ENCODE measurements at places on chromosomes 4 and X.

GRCh38 chrX:129629837-129630236 lies 24.9 kb downstream of the APLN start:
- DNase-seq = no peak

DNA sequence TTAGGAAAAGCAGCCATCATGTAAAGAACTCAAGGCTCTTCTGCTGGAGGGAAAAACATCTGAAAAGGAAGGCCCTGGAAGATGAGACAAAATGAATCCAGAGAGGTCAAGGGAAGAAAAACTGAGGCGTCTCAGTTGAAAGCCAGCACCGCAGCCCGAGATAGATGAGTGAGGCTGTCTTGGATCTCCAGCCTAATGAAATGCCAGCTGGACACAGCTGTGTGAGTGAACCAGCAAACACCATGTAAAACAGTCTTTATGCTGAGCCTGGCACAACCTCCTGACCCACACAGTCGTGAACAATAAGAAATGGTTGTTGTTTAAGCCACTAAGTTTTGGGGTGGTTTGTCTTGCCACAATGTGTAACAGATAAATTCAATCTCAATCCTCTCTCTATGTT lies 48.6 kb upstream of the RASL11B start:
- no peak for DNase-seq

- no peak for DNase-seq
These were observed 106.6 kb downstream of the RASL11B start for GRCh38 chr4:52968691-52969090.

- DNase-seq = no peak
These were observed 38.4 kb downstream of the PSAPL1 start for GRCh38 chr4:7396186-7396910.

GRCh38 chr4:140078366-140078765 lies 75.6 kb downstream of the MAML3 start:
- DNase-seq = no peak

GRCh38 chr4:174255786-174256185 lies 27.7 kb downstream of the FBXO8 start:
- DNase-seq = no peak

DNA sequence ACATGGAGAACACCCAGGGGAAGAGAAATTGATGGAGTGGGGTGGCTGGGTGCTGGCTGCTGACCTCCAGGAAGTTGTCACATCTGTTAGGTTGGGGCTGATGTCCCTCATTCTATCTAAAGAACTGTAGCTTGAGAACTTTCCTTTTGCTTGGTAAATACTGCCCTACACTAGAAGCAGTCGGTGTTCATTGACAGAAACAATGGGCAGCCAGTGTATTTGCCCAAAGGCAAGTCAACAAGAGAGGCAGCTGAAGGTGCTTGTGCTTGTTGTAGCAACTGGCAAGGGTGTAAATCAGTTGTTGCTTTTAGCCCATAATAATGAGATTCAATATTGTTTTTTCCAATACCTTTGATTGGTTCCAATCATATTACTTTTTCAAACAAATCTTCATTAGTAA lies 956 bp downstream of the TMEM154 start:
- peak; percentile 24 for DNase-seq

DNA sequence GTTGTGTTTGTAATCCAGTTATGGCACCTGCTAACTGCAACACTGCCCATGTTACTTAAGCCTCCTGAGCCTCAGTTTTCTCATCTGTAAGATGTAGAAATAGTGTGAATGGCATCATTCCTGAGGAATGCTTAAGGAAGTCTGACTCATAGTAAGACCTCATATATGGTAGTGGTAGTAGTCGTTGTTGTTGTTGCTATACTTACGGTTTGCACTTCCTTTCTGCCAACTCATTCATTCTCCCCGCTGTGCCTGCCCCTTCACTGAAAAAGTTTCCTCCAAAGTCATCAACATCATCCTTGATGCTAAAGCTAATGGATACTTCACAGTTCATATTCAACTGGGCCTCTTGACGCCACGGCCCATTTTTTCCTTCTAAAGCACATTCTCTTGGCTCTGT lies 54.2 kb upstream of the SPANXN3 start:
- DNase-seq = peak; percentile 71

- DNase-seq = no peak
These were observed 95.4 kb upstream of the SFRP2 start for GRCh38 chr4:153884325-153884724.

DNA sequence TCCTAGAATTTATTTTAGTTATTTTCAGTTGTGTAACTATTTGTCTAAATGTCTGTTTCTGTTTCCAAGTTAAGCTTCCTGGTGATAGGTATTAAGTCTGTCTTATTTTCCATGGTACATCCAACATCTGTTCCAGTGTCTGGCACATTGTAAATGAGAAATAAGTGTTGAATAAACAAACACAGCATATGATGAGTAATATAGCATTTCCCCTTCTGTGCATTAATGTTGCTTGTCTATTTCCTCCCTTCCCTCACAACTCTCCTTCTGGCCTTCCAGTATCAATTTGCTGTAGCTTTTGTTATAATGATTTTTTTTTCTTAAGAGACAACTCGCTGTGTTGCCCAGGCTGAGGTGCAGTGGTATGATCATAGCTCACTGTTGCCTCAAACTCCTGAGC lies 36.1 kb downstream of the COPS4 start:
- no peak for DNase-seq

DNA sequence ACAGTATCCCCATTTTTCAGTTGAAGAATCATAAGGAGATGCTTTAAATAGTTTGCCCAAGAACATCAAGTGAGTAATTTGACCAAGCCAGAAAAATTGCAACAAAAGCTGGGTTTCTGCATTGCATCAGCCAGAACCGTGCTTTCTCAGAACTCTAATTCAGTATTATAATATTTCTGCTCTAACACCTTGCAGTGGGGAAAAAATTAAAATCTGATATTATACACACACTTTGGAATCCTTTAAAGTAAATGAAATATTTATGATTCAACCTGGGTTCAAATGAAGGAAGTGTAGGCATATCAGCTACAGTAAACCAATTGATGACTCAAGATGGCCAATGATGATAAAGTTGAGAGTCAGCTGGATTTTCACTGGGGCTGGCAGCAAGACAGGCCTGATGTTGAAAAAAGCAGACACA lies 387.6 kb upstream of the ZFP42 start:
- peak; percentile 46 for DNase-seq

GRCh38 chr4:181966104-181966551 lies 277.1 kb upstream of the TENM3 start:
- DNase-seq = no peak
